Ascending aorta (tissue), 2 donors: ENCODE measurements at places on chromosomes 16 and 17. TPM values are rescaled to one million over a fixed set of nuclear protein-coding genes. Genes with fewer than 3 reads are reported as not detected.

The GPR142 gene
- not detected for total RNA-seq

The GRIN2A gene
- total RNA-seq = 7.8 TPM

The RMI2 gene
- not detected for total RNA-seq

The MYH2 gene
- not detected for total RNA-seq

The PDIA2 gene
- total RNA-seq = not detected

The TMEM208 gene
- total RNA-seq = 8.3 TPM

The CPNE7 gene
- total RNA-seq = not detected

The CLEC16A gene
- total RNA-seq = 16.2 TPM

The GAS2L2 gene
- total RNA-seq = not detected

The CD300E gene
- total RNA-seq = 0.21 TPM

The USP6 gene
- total RNA-seq = 0.11 TPM

The TP53TG3D gene
- not detected for total RNA-seq

The IKZF3 gene
- total RNA-seq = 1.5 TPM

The TEKT1 gene
- not detected for total RNA-seq

The GRB7 gene
- total RNA-seq = 1.6 TPM

The CES1 gene
- 6.1 TPM for total RNA-seq

The ITGAL gene
- 0.11 TPM for total RNA-seq

The CCL4L2 gene
- total RNA-seq = not detected

The SCN4A gene
- total RNA-seq = 1.3 TPM

The CCDC47 gene
- total RNA-seq = 76.2 TPM
